ENCODE measurements at places on chromosomes 4 and X.
A peak's percentile ranks its signal among the peaks of the same experiment; 100 is the strongest.

DNA sequence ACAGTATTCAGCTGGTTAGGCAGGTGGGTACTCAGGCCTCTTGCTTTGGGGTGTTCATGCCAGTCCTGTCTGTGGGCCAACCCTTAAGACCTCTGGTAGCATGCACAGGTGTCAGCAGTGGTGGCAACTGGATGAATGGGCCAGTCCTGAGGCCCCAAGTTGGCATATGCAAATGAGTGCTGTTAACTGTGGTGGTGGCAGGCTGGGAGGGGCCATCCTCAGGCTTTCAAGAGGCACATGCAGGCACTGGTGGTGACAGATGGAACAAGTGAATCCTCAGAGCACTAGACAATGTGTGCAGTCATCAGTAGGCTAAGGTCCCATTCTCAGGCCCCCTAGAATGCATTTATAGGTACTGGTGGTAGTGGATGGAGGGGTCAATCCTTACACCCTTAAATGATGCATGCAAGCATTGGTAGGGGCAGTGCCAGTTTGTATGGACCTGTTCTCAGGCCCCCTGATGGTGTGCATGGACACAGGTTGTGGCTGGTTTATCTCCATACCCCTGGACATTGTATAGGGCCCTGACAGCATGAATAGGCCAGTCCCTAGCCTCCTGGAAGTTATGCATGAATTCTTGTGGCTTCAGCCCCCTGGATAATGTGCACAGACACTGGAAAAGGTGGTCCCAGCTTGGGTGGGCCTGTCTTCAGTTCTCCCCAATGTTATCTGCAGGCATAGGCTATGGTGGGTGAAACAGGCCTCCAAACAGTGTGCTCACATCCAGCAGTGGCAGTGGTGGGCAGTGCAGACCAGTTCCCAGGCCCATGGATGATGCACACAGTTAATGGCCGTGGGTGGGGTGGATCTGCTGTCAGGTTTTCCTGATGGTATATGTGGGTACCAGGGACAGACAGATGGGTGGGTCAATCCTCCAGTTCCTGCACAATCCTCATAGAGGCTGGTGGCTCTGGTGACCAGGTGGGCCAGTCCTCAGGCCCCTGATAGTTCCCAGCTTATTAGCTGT lies 24.7 kb downstream of the TECRL start:
- DNase-seq: no peak

DNA sequence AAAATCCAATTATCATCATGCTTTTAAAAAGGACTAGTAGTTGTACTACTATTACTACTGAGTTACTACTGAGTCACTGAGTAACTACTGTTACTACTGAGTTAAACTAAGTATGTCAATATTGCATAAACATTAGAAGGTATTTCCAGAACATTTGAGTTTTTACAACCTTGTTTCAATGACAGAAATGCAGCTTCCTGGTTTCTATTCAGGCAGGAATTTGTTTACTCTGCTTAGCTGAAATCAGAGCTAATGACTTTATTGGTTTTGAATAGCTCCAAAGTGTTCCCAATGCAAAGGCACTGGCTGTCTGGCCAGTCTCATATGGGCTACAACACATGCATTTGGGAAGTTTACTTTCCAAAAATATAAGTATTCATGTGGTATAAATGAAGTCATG lies 12.0 kb downstream of the RPS6KA6 start:
- no peak for DNase-seq

- DNase-seq: no peak
Observed at GRCh38 chr4:166324321-166324720, 451.3 kb downstream of the TLL1 start.

GRCh38 chrX:105822138-105823091 lies at the start of gene NRK:
TSS of gene NRK (plus strand) at chrX:105822539. CDS start at chrX:105822846, 307 bp downstream.
- no peak for DNase-seq

GRCh38 chrX:56557376-56557929 lies 6.0 kb upstream of the UBQLN2 start:
- DNase-seq: no peak

- peak; percentile 50 for DNase-seq
Observed at GRCh38 chrX:66030505-66031317, 9.2 kb downstream of the VSIG4 start.

- no peak for DNase-seq
Observed at GRCh38 chrX:47723689-47724088, 64.7 kb upstream of the UXT start.

DNA sequence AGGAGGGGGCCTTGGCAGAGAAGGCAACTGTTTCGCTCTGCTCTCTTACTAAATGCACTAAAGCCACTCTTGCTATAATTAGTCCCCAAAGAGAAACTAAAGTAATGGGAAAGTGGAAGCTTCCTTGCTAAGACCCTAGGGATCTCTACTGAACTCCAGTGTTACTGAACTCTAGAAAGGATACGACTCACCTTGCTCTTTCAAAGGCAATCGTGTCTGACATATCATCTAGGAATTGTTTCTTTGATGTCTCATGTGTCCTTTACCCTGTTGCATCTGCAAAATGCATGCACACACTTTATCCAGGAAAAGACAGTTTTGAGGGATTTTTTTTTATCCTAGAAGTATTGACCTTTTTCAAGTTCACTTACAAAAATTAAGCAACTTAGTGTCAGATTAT lies 148.1 kb upstream of the FAM9B start:
- no peak for DNase-seq

DNA sequence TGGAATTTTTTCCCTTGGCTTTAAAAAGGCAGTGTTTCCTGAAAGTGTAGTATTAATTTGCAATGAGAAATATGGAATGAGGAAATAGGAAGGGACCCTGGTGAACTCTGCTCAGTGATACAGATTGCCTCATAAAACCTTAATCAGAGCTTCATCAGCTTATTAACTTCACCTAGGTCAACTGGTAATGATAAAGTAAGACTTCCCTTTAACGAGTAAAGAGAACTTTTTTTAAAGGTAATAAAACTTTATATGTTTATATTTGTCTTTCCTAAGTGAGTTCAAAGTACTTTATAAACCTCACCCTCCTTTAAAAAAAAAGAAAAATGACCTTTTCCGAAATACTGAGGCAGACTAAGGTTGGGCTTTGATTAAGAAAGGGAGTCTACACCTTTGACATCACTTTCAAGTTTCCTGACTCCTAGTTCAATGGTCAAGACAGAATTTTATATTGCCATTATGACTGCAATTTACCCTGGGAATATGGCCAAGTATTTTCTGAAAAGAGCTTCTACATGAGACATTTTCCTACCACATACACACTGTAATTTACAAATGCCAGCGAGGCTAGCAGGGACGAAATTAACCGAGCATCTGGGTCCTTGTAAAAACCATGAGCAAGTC lies 706.3 kb upstream of the TENM3 start:
- no peak for DNase-seq

DNA sequence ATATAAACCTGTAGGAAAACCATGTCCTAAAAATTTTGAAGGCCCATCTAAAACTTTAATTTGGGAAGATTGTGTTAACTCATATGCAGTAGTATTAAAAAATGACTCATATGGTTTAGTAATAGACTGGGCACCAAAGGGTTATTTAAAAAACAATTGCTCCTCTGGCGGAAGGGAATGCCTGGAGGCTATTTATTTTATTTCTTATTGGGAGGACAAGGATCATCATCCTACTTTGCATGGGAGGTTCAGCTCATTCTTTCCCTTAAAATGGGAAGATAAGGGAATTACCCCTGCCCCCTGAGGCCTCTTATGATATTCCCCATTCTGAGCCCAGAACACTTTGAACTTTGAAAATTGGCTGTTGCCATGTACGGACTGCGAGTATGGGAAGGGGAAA lies 29.7 kb upstream of the MGST2 start:
- DNase-seq: no peak

- DNase-seq: no peak
Observed at GRCh38 chr4:156815717-156816359, 155.8 kb downstream of the PDGFC start.

GRCh38 chrX:30713061-30713525 lies 59.9 kb downstream of the GK start:
- DNase-seq: no peak

- peak; percentile 46 for DNase-seq
Observed at GRCh38 chrX:114611018-114611619, 27.2 kb downstream of the HTR2C start.

DNA sequence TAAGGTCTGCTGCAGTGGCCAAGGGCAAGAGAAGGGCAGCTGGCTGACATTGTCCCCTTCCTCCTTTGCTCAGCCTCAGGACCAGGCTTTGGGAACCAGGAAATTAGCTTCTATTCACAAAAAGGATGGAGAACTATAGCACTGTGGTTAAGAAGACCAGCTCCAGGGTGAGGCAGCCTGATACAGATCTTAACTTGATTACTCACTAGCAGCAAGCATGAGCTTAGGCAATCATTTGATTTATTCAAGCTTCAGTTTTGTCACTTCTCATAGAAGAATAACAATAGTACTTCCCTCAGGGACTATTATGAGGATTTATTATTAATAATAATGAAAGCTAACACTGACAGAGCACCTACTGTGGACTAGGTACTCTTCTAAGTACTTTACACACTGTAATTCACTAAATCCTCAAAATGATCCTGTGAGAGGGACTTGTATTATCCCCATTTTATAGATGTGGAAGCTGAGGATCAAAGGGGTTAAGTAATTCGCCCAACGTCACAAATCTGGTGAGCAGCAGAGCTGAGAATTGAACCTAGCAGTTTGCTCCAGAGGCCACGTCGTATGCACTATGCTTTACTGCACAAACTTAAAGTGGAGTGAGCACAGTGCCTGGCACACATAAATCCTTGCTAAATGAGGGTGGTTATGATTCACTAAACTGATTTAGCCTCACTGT lies 130.4 kb upstream of the PAK3 start:
- no peak for DNase-seq

- DNase-seq: peak; percentile 18
Observed at GRCh38 chrX:8743126-8743732, 11.3 kb upstream of the ANOS1 start.

- no peak for DNase-seq
Observed at GRCh38 chr4:158090323-158090722, 82.5 kb downstream of the GASK1B start.

DNA sequence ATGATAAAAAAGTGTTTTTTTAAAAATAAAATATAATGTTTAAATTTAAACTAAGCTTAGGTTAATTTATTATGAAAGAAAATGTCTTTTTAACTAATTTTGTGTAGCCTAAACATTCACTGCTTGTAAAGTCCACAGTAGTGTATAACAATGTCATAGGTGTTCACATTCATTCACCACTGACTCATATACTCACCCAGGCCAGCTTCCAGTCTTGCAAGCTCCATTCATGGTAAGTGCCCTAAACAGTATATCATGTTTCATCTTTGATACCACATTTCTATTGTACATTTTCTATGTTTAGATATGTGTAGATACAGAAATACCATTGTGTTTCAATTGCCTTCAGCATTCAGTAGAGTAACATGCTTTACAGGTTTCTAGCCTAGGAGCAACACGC lies 530.3 kb downstream of the EPHA5 start:
- DNase-seq: no peak

- no peak for DNase-seq
Observed at GRCh38 chr4:136573460-136573859, 958.8 kb downstream of the PCDH18 start.

GRCh38 chr4:2249526-2250356 lies 7.8 kb upstream of the HAUS3 start:
- no peak for DNase-seq

- no peak for DNase-seq
Observed at GRCh38 chr4:10113362-10114047, 3.1 kb downstream of the WDR1 start.

DNA sequence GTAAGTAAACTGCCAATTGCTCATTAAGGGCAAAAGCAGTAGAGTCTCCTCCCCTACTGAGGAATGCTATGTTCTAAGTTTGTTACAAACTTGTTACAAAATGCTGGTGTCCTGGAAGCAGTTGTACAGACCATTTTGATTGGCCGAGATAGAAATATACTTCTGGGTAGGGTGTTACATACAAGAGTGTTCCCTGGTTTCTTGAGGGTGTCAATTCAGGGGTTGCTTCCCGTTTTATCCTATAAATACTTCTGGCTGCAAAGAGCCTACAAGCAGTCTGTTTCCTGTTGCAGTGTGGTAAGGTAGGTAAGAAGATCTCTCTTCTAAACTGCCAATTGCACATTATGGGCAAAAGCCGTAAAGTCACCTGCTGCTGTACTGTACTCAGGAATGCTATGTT lies 5.7 kb downstream of the TRPC5OS start:
- DNase-seq: peak; percentile 4

DNA sequence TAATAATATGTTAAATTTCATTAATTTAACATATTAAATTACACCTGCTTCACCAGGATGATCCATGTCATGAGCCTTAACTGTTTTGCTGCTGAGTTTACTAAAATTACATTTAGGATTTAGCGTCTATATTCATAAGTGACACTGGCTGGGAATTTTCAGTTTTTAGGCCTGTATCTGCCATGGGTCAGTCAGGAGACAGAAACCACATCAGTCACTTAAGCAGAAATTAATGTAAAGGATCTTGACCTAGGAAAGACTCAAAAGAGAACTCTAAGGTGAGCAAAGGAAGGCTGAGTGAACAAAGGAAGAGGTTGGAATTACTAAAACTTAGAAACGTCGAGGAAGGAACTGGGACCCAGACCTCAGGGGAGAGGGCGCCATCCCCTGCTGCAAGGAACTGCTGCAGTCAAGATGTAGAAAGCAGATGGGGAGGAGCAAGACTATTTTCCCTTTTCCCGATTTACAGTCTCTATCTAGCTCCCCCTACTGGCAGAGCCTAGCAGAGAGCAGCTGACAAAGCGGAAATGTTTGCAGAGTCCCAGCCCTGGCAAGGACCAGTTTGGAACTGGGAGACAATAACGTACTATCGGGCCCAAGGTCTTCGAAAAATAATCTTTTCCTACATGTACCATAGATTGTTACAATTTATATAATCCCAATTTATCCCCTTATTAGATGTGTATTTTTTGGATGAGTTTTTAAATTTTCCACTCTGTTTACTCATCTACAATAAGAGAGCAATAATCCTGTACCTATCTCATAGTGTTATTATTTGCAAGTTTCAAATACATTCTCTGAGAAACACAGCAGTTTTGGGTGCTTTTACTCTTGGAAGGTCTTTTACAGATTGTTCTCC lies 22.6 kb upstream of the RBBP7 start:
- no peak for DNase-seq

- DNase-seq: no peak
Observed at GRCh38 chr4:153418121-153418520, 48.0 kb upstream of the TMEM131L start.

DNA sequence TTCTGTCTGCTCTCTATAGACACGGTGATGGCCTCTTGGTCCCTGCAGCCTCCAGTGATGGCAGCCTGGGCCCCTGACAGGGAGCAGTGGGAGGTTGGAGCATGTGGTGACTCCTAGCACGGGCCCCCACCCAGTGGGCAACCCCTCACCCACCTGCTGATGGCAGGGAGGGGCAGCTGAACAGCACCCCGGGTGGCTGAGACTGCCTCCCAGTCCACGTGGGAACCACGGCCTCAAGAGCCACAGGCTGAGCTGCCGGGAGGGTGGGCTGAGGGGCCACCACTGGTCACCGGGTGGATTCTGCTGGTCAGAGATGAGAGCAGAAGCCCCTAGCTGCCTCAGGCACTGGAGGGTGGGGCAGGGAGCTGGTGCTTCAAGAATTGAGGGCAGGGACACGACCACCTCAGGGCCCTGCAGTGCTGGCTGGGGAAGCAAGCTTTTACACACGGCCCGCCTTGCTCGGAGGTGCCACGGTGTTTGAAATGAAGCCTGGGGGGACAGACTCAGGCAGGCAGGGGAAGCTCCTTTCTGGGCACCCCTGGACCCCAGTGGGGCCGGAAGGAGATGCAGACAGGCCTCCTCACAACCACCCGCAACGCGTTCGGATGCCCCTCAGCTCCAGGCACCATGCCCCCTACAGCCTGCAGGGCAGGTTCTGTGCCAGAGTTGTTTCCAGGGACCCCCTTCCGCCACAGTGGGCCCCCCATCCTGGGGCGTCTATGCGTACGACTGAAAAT lies 6.3 kb upstream of the HAUS3 start:
- no peak for DNase-seq

- no peak for DNase-seq
Observed at GRCh38 chr4:8002525-8003309, 63.1 kb upstream of the AFAP1 start.

All from hematopoietic multipotent progenitor cell (in vitro differentiated cells).